Epithelial cell of prostate (primary cell): ENCODE measurements at places on chromosomes 6 and 20.
A peak's percentile ranks its signal among the peaks of the same experiment; 100 is the strongest.

DNA sequence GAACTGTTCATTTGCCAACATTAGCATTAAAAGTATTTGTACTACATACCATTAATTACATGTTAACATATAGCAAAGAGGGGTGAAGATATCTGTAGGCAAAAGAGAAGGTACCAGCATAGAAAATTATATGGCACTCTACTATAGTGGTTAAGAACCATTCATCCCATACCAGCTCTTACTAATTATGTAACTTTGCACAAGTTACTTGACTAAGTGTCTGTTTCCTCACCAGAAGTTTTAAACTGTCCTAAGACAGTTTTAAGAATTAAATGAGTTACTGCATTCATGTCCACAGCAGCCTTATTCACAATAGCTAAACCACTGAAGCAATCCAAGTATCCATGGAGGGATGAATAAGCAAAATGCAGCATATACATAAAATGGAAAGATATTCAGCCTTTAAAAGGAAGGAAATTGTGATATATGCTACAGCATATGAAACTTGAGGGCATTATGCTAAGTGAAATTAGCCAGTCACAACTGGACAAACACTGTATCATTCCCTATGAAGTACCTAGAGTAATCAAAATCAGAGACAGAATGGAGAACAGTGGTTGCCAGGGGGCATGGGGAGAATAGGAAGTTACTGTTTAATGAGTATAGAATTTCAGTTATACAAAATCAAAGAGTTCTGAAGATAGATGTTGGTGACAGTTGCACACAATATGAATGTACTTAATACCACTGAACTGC, 98.9 kb downstream of the RNGTT start:
- no peak for DNase-seq

GRCh38 chr6:13334953-13335352, 6.6 kb upstream of the TBC1D7 start:
- DNase-seq = no peak

GRCh38 chr6:38212579-38212978, 393.1 kb downstream of the ZFAND3 start:
- no peak for DNase-seq

DNA sequence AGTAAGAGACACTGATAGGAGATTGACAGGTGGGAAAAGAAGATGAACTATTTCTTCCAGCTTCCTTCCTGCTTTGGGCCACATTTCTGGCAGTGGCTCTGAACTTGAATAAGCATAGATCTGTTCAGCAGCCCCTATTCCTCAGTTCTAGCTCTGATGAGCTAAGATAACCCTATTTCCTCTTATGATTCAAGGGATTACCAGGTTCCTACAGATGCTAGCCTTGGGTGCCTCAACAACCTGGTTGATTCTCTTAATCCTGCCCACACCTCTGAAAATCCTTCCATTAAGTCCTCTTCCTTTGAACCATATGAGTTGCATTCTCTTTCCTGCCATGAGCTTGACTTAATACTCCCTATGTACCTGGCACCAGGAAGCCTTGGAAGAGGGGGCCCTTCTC, 49.8 kb upstream of the MOCS1 start:
- no peak for DNase-seq

DNA sequence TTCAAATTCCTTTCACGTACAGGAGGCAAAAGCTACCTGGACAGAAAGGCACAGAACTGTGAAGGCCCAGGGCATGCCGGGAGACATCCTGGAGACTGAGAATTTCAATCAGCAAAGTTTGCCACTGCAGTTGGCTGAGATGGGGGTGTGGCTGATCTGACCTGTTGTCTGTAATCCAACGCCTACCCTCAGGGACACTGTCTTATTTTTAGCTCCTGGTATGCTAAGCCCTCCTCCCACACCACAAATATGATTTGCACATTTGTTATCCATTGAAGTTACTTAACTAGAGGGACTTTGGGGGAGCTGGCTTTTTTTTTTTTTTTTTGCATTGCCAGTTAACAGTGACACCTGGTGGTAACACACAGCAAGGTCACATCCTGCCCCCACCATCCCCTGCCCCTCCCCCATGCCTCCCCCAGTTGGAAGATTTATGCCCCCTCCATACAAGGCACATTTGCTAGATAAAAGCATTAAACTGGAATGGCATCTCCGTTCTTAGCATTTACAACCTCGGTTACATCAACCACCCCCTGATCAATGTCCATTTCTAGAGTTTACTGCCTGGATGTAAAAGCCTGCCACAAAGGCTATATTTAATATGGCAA, 40.4 kb downstream of the TTI1 start:
- DNase-seq = peak; percentile 70
